ENCODE measurements at places on chromosomes 2 and 18.

GRCh38 chr2:205815673-205816072 is 133.4 kb downstream of the NRP2 start:
- no peak for DNase-seq

- no peak for DNase-seq
Measured at GRCh38 chr2:19574778-19575260, 216.4 kb upstream of the OSR1 start.

GRCh38 chr2:151106805-151107506 is 154.7 kb downstream of the RBM43 start:
- DNase-seq, result no peak

- no peak for DNase-seq
Measured at GRCh38 chr2:145043399-145043834, 523.5 kb upstream of the ZEB2 start.

DNA sequence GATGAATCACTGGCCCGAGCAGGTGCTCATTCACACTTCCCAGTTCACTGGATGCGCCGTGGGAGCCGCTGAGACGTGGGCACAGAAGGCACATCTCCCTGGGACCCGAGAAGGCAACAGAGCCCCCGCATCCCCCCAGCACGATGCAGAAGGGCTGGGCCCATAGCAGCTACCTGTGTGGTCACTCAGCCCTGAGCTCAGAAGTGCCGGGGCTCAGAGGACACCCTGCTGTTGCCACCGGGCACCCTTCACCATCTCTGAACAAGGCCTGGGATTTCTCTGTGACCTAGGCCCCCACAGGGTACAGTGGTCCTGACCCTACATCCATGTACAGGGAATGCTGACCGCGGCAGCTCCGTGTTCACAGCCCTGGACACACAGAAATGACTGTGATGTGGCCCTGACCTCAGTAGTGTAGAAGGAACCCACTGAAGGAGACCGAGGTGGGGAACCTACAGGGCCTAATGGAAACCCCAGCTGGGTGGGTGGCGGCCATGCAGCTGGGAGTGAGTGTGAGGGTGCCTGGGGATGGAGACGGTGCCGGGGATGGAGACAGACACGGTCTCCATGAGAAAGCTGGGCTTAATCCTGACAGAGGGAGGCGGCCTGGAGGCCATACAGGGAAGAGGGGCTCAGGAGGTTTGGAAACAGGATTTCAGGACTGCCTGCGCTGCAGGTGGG is 111.9 kb upstream of the OTOS start:
- no peak for DNase-seq

GRCh38 chr2:54454548-54455130 is 1.5 kb upstream of the SPTBN1 start:
- DNase-seq, result no peak

- DNase-seq, result no peak
Measured at GRCh38 chr2:7704296-7704865, 787.2 kb downstream of the RNF144A start.

GRCh38 chr2:6627316-6627715 is 238.4 kb downstream of the CMPK2 start:
- DNase-seq, result no peak

- no peak for DNase-seq
Measured at GRCh38 chr2:8162552-8162951, 519.3 kb upstream of the ID2 start.

- no peak for DNase-seq
Measured at GRCh38 chr2:85994897-85995647, 106.3 kb upstream of the ST3GAL5 start.

GRCh38 chr18:35478520-35479435 is 19.0 kb downstream of the INO80C start:
- DNase-seq, result peak; percentile 15

- DNase-seq, result no peak
Measured at GRCh38 chr2:144152817-144153271, 367.1 kb downstream of the ZEB2 start.

- DNase-seq, result no peak
Measured at GRCh38 chr2:1132328-1132969, 181.8 kb downstream of the SNTG2 start.

DNA sequence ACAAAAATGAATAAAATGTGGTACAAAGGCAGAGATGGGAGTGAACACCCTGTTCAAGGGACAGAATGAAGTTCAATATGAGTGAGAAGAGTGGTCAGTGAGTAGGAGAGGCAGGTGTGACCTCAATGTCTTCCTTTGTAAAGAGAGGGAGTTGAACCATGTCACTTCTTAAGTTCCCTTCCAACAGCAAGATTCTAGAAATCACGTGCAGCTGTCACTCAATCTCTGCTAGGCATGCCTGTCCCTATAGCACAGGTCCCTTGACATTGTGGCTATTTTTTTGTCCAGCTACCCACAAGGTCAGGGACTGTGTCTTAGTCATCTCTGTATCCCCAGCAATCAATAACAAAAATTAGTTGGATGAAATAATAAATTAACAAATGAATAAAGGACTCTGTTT is 66.9 kb downstream of the VSNL1 start:
- no peak for DNase-seq

Data from stimulated activated CD4-positive, alpha-beta T cell treated with anti-CD3 and anti-CD28 coated beads, TNF-alpha, amount 100 ng/mL, for 24 hours (primary cell).